ENCODE measurements at places on chromosomes 7 and 10. TPM values are rescaled to one million over a fixed set of nuclear protein-coding genes. Genes with fewer than 3 reads are reported as not detected.

DNA sequence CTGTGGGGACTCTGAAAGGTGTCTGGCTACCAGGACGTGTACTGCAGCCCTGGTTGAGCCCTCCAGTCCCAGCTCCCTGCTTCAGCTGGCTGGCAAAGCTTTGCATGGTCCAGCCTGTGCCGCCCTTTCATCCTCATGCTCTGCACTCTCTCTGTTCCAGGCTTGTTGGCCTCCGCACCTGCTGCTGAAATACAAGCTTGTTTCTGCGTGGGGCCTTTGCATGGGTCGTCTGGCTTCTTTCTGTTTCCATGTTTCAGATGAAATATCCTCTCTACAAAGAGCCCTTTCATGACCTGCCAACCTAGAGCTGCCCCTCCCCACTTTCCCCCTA lies 45.9 kb downstream of the TSPAN15 start:
- H3K27ac ChIP-seq: no peak overlapping the region
- no peak for DNase-seq
- no peak overlapping the region for H3K4me3 ChIP-seq
- peaks cover 58% of the 10 kb centered on the region for H3K4me1 ChIP-seq

DNA sequence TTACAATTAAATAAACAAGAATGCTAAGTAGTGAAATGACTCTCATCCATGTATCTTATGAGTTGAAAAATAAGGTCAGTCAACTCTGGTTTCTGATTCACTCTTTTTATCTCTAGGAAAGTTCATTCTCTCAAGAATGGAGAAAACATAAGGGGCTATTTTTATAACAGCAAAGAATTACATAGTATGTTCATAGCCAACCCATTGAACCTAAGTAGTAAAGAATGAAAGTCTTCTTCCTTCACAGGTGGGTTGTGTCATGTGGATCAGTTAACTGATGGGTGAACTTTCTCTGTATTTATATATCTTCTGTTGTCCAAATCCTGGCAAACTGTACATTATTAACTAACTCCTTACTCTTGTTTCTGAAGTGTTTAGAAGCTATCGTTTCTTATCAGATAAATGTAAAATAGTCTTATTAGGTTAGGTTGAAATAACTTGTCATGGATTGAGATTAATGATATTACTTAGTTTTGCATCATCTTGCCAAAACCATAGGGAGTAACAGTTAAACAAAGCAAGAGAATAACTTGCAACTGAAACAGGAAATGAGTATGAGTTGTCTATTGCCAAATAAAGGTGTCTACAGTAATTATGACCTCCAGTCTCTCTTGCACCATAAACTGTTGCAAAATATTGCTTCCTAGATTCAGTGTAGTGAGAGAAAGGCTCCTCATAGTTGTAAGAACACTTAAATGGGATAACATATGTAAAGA lies 86.8 kb downstream of the ANKRD7 start:
- no peak overlapping the region for H3K27ac ChIP-seq
- DNase-seq: no peak
- H3K4me1 ChIP-seq: no peaks in the 10 kb centered on the region
- no peaks in the 10 kb centered on the region for H3K36me3 ChIP-seq
- H3K27me3 ChIP-seq: no peaks in the 10 kb centered on the region
- no peak overlapping the region for H3K4me3 ChIP-seq

GRCh38 chr7:139602143-139602722 lies 78.7 kb downstream of the CLEC2L start:
- peaks cover 3% of the 10 kb centered on the region for H3K4me1 ChIP-seq
- DNase-seq: peak; percentile 20
- peaks cover 32% of the 10 kb centered on the region for H3K36me3 ChIP-seq

GRCh38 chr7:27962273-27962672 lies 218.3 kb downstream of the JAZF1 start:
- peaks cover 6% of the 10 kb centered on the region for H3K4me1 ChIP-seq
- no peaks in the 10 kb centered on the region for H3K27me3 ChIP-seq
- no peaks in the 10 kb centered on the region for H3K36me3 ChIP-seq
- no peak overlapping the region for H3K27ac ChIP-seq
- no peak for DNase-seq

The LHFPL3 gene
- 18.8 TPM for total RNA-seq

The COL26A1 gene
- 15.4 TPM for total RNA-seq

All from spinal cord (tissue), 10 donors.